ENCODE measurements at places on chromosomes 5 and 9.

GRCh38 chr5:77358255-77359205 lies 133.6 kb downstream of the WDR41 start:
- DNase-seq: no peak

GRCh38 chr9:104872656-104873488 lies 55.1 kb downstream of the ABCA1 start:
- peak; percentile 72 for DNase-seq

GRCh38 chr5:56850423-56850822 lies 35.1 kb downstream of the MAP3K1 start:
- no peak for DNase-seq

- DNase-seq: no peak
Observed at GRCh38 chr5:143065996-143066522, 295.9 kb downstream of the ARHGAP26 start.

DNA sequence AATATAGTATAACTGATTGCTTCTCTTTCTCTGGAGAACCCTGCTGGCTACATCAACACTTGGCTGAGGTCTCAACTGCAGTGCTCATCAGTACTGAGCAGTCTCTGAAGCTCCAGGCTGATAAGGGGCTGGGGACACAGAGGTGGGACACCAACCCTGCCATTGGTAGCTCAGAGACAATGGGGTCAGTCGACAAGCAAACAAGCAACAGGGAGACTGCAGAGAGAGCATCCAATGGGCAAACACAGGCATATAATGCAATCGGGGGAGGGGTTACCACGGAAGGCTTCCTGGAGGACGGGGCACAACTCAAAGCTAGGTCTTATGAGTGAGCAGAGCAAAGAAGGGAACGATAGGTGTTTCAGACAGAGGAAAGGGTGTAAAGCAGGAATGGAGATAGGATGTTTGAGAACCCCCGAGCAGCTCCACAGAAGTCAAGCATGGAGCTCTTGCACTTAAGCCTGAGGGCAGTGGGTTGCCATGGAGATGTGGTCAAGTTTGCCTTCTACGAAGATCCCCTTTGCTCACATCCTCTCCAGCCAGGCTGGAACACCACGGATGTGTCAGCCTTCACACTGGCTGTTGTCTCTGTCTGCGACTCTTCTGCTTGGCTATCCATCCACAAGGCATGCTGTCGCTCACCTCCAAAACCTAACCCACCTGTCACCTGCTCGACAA lies 21.5 kb upstream of the AKNA start:
- DNase-seq: no peak

DNA sequence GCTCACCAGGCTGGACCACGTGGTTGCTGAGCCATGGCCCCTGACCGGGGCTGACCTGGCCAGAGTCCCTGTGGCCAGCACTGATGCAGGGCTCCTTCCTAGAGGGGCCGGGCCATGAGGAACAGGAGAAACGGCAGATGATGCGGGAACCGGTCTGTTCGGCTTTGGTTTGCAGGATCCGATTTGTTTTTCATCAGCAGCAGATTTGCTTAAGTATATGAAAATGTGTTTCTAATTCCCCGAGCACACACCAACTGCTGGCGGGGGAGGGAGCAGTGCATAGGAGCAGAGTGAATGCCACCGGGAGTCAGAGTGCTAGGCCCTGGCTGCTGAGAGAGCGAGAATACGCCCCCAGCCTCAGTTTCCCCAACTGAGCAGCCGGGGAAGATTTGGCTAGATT lies 13.6 kb downstream of the NTNG2 start:
- no peak for DNase-seq

All from muscle of leg (tissue), 16 donors.